A549 (cell line): ENCODE measurements at places on chromosomes 2 and 18.

GRCh38 chr2:135790423-135790822, 46.6 kb downstream of the LCT start:
- no peak for DNase-seq

- DNase-seq = no peak
Observed at GRCh38 chr2:96142217-96143113, 2.8 kb downstream of the DUSP2 start.

GRCh38 chr18:12281861-12282260, 26.2 kb upstream of the TUBB6 start:
- no peak for DNase-seq

- DNase-seq = no peak
Observed at GRCh38 chr2:106982350-106982749, 96.4 kb upstream of the ST6GAL2 start.

- DNase-seq = no peak
Observed at GRCh38 chr2:3872451-3872850, 169.1 kb downstream of the DCDC2C start.

GRCh38 chr18:564708-565561, 15.2 kb upstream of the CETN1 start:
- no peak for DNase-seq

GRCh38 chr2:55099878-55100820, 49.9 kb upstream of the RTN4 start:
- DNase-seq = peak; percentile 28

DNA sequence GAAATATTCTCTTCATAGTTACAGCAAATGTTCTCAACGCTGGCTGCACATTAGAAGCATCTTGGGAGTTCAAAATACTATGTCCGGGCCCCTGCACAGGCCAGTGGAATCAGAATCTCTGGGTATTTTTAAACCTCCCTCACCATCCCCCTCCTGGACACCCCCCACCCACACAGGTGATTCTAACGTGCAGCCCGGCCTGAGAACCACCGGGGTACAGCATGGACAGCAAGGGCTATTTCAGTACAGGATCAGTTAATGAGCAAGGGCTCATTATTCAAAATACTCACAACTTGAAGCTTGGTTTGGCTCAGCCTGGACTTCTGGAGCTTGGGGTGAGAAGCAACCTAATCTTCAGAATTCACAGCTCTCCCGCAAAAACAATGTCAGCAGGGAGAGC, 31.4 kb downstream of the INO80C start:
- DNase-seq = no peak

GRCh38 chr2:62884514-62884913, 166.1 kb upstream of the OTX1 start:
- no peak for DNase-seq

DNA sequence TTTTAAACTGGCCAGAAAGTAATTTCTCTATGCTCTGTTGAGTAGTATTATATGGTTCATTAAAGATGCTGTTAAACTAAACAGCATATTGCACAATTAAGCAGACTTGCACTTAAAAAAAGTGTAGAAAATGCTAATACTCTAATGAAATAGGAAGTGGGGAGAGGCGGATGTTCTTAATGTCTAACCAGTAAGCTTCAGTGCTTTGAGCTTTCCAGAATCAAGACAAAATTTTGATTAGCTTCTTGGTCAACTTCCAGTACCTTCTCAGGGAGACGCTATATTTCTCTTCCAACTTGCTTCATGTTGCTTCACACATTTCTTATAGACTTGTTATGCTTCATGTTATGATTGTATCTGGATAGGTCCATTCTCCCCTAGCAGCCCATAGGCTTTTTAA, 89.1 kb downstream of the MAP2 start:
- DNase-seq = no peak

DNA sequence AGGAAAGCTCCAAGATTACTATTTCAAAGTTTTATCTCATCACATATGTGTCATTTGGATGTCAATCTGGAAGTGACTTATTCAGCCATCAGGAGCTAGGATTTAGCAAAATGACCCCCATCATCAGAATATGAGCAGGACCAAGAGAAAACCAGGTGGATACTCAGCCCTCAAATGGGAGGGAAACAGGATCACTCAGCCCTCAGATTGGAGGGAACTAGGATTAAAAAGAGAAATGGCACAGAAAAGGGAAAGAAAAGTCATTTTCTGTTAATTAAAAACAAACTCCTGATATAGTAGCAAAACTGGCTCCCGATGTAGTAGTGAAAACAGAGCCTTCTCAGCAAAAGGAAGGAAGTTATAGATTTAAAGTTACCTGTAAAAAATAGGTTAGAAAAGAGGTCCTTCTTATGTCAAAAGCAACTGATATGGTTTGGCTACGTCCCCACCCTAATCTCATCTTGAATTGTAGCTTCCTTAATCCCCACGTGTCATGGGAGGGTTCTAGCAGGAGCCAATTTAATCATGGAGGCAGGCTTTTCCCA, 69.0 kb upstream of the MYCN start:
- DNase-seq = no peak

- DNase-seq = no peak
Observed at GRCh38 chr2:196988639-196989038, 62.1 kb upstream of the PGAP1 start.

DNA sequence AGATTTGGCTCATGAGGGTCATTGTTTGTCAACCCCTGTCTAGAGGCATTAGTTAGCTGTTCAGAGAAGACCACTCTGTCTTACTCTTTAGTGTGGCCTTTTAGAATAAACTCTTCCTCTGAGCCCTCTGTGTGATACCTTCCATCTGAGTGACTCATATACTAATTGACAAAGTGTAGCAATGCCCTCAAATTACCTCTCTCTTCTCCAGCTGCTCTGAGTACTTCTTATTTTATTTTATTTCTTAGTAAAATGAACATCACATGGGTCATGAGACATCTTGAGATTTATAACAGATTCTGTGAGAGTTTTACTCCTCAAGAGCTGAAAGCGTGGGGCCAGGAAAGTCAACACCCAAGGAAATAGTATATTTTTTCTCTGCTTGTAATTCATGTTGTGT, 67.4 kb downstream of the KCTD18 start:
- DNase-seq = no peak

GRCh38 chr18:53944721-53945120, 279.7 kb downstream of the MBD2 start:
- DNase-seq = peak; percentile 21

- DNase-seq = no peak
Observed at GRCh38 chr2:197239434-197239833, 71.1 kb downstream of the ANKRD44 start.

- no peak for DNase-seq
Observed at GRCh38 chr2:102001767-102002142, 10.0 kb downstream of the IL1R2 start.

DNA sequence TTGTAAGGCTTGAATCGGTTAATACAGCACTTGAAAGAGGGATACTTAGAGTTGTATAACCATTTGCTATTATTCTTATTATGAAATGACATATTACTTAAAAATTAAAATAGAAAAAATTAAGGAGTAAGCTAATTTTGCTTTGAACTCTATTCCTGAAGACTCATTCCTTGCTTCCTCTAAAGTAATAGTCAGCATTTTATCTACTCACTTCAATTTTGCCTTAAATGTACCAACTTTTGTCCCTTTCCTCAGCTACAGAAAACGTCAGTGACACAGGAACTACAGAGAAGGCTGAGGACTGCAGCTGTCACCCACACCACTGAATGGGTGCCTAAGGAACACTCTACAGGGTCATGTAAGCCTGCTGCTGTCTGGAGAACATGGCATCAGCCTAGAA, 80.7 kb upstream of the OSR1 start:
- DNase-seq = no peak

DNA sequence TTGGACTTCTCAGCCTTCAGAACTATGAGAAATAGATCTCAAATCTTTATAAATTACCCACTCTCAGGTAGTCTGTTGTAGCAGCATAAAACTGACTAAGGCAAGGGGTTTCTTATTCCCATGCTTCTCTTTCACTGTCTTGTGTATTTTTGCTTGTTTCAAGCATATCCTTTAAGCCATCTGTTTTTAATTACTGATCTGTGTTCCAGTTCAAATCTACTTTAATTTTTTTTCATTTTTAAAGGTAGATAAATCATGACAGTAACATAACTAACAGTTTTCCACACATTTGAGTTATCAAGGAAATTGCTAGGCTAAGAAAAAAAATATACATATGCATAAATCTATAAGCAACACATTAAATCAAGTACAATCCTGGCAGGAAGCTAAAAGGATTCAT, 317.9 kb upstream of the TNP1 start:
- no peak for DNase-seq

GRCh38 chr2:119252186-119253113, 28.8 kb downstream of the STEAP3 start:
- peak; percentile 65 for DNase-seq

DNA sequence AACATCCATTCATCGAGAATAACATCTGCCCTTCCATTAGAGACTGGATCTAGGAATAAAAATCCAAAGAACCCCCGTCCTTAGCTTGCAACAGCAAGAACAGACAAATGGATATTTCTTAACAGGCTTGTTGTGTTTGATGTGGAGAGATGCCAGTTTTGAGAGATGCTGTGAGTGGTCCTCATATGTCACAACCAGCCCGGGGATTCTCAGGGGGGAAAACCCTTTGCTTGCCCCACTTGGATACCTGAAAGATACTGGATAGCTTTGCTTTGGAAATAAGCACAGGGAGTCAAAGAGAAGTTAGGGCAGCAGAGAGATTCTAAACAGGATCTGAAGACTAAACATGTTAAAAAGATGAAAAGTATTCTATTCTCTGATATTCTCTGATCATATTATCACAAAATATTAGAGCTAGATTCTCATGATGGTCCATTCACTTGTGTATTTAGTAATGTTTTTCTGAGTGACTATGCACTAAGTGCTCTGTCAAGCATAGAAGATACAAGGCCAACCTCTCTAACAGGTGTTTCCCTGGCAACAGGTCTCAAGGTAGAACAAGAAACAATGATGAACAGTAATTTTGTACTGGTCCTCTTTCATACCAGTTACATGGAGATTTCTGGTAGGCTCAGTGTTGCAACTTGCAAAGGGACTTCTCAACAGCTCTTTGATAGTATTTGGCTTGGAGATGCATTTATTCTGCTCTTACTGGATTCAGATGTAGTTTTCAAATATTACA, 348.2 kb downstream of the MYCN start:
- DNase-seq = no peak

DNA sequence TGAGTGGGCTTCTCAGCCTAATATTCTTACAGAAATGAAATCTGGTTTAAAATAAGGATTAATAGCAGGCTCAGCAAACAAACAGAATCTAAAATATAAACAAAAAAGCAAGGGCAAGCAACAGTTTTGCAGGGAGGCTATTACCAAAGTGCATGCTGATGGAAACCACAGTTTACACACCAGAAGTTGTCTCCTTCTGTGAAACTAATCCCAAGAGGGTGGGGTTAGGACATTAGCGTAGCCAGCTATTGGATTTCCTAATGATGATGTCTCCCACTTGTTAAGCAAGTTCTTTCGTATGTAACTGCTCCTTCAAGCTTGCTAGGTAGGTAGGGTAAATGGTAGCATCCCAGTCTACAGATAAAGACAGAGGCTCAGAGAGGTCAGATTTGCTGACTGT, 65.0 kb upstream of the TSPYL6 start:
- DNase-seq = no peak

- no peak for DNase-seq
Observed at GRCh38 chr2:162217598-162217997, 25.6 kb downstream of the FAP start.

DNA sequence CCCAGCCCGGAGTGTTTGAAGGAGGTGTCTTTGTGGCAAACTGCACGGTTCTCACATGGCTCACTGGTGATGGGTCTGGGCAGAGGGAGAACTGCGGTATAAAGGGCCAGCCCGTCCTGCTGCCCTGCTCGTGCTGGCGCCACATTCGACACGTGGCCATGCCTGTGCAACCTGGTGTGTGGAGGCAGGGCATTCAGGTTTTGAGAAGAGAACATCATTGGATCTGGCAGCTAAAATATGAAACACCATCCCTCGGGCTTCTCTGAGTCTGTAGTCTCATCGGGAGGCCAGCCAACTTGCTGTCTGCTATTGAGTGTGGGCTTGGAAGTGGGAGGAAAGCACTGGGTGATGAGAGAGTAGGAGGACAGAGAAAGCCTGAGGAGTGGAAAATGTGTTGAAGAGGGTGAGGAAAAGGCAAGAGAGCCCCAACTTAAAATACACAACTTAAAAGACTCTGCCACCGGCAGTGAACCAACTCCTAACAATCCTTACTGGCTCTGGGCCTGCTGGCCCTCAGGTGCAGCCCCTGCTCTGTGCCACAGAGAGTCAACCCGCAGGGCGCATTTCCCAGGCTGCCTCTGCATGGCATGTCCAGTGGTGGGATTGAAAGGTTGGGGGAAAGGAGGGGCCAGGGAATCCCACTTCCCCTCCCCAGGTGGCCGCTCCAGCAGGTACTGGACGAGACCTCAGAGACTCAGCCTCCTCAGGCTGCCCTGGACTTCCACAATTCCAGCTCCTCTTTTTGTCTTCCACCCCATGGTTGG, 112.7 kb upstream of the DLX2 start:
- DNase-seq = no peak

GRCh38 chr2:208072250-208072892, 47.0 kb upstream of the PLEKHM3 start:
- DNase-seq = peak; percentile 69

DNA sequence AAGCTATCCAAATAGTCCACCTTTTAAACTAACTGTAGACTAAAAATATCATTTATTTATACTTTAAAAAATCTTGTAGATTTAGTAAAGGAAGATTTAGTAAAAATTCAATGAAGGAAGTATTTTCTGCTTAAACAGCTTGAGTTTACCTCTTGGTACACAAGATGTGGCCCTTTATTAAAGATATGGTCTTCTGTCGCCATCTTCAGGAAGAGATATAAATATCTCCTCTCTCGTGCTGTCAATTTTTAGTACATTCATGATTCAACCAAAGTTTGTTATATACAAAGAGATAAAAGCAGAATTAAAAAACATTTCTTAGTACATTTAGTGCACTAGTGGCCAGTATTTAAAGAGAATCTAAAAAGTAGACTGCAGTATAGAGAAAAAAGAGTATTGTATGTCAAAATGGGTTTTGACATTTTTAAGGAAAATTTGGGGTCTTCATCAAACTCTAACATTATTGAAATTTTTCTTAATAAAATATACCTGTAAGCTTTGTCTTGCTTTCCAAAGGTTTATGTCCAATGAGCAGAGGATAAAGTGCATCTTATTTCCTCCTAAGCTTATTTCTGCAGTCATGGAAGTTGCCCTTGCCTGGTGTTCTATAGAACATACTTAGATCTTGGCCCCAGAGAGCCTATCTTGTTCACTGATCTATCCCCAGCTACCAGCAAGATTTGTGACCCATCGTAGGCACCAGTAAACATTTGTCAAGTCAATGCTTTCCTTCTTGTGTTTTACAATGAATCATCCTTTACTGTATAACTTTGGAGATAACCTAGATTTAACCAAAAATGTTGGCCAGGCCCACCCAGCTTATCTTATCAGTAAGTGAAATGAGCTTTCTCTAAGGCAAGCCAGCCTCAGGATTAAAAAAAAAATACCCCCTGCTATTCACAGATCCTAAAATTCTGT, 18.5 kb upstream of the EML6 start:
- DNase-seq = peak; percentile 40
